ENCODE measurements at places on chromosomes 2 and 18.

- no peak for DNase-seq
These were observed 1130.0 kb downstream of the TSN start for GRCh38 chr2:122885436-122885835.

DNA sequence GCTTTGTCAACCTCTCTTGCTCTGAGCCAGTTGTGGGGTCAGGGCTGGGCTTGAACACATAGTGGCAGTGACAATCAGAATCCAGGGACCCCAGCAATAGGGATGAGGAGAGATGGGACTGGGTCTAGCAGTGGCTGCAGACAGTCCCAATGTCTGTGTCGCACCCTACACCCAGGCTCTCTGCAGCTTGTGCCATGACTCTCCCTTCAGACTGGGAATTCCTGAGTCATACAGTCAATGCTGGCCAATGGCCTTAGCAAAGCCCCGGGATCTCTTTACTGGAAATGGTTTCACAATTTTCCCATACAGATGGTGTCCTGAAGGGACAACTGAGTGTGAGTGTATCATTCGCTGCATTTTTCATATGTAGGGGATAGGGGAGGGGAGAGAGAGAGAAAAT lies 74.2 kb upstream of the CELF4 start:
- no peak for DNase-seq

GRCh38 chr2:81396417-81397019 lies 1092.0 kb upstream of the LRRTM1 start:
- DNase-seq: no peak

- no peak for DNase-seq
These were observed 247.2 kb downstream of the EIPR1 start for GRCh38 chr2:3130444-3130843.

GRCh38 chr2:105754011-105754410 lies 9.3 kb downstream of the NCK2 start:
- no peak for DNase-seq

DNA sequence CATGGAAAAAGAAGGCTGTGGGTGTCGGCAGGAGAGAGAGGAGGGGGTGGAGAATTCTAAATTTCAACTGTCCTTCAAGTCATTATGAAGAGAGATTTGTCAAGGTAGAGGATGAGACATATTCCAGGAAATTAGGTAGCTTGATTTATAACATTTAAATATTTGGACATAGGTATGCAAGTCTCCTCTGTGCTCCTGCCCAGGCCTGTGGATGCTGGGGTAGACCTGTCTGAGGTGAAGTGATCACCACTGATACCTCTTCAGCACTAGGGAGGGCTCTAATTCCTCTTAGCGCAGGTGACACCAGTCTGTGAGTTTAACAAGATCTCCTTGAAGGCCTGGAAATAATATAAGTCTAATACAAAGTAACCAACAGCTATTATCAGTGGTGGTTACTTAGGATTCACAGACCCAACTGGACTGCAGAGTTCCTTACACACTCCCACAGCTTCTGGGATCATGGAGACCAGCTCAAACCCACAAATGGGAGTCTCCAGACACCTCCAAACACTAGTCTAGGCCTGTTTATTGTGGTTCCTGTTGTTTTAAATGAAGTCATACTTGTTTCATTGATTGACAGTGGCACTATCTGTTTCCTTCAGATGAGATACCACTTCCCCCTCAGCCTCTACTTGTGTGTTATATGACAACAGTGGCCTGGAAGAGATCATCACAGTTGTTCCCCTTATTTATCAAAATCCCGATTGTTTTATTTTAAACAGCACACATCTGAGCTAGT lies 104.1 kb upstream of the ITPRID2 start:
- no peak for DNase-seq

- DNase-seq: peak; percentile 66
These were observed 68.5 kb upstream of the STK17B start for GRCh38 chr2:196239622-196240587.
